ENCODE measurements at places on chromosomes 6 and 20.

- DNase-seq = no peak
These were observed 45.3 kb upstream of the FAM50B start for GRCh38 chr6:3803627-3804468.

DNA sequence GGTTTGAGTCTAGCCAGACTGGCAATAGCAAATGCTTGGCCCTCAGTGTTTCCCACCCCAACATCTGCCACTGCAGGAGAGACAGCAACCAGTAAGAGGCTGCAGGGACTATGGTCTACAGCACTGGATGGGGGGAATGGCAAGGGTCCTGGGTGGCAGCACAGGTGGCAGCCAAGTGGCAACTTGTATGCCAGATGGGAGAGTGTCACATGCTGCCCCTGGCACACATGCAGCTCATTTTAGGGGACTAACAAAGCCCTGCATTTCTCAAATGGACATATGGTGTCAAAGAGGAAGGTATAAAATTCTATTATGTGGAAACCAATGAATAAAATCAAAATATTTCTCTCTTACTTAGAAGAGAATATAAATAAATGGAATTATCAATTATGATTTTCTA is 298.7 kb upstream of the MARCKS start:
- no peak for DNase-seq

DNA sequence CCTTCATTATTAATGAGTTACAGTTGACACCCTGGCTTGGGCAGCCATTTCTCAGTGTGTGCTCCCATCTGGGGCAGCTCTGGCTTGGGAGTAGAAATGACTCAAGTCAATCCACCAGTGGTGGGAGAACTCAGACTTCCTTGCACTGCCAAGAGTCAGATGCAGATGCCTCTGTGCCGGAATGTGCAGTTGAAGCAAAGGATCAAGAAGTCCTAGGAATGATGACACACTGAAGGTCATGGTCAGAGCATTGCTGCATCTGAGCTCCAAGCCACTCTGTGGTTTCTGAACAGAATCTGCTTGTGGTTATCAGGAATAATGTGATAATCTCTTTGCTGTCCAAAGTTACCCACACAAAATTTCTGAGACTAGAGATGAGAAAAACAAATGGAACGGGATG is 19.5 kb upstream of the PAX1 start:
- DNase-seq = no peak

- DNase-seq = no peak
These were observed 2.4 kb downstream of the OSER1 start for GRCh38 chr20:44208165-44208564.

- no peak for DNase-seq
These were observed 26.4 kb upstream of the ADGRG6 start for GRCh38 chr6:142275236-142276006.

- DNase-seq = no peak
These were observed 23.6 kb upstream of the EDN1 start for GRCh38 chr6:12266571-12266970.

DNA sequence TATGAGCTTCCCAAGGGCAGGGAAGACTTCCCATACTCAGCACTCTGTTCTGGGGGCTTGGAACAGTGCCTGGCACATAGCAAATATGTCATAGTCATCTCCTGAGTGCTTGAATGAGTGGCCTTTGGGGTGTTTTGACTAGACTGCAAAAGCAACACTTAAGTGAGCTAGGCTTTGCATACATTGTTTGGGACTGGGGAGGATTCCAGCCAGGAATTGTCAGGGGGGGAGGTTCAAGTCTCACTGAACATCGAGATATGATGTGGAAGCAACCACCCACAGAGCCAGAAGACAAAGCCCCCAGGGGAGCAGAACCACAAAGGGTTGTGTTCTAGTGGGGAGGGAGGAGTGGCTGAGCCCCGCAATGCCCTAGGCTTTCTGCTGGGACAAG is 98.4 kb downstream of the SYCP2 start:
- DNase-seq = no peak

GRCh38 chr6:108914235-108915022 is 66.2 kb downstream of the ARMC2 start:
- peak; percentile 55 for DNase-seq

GRCh38 chr6:111013144-111013915 is 31.5 kb downstream of the RPF2 start:
- DNase-seq = no peak

DNA sequence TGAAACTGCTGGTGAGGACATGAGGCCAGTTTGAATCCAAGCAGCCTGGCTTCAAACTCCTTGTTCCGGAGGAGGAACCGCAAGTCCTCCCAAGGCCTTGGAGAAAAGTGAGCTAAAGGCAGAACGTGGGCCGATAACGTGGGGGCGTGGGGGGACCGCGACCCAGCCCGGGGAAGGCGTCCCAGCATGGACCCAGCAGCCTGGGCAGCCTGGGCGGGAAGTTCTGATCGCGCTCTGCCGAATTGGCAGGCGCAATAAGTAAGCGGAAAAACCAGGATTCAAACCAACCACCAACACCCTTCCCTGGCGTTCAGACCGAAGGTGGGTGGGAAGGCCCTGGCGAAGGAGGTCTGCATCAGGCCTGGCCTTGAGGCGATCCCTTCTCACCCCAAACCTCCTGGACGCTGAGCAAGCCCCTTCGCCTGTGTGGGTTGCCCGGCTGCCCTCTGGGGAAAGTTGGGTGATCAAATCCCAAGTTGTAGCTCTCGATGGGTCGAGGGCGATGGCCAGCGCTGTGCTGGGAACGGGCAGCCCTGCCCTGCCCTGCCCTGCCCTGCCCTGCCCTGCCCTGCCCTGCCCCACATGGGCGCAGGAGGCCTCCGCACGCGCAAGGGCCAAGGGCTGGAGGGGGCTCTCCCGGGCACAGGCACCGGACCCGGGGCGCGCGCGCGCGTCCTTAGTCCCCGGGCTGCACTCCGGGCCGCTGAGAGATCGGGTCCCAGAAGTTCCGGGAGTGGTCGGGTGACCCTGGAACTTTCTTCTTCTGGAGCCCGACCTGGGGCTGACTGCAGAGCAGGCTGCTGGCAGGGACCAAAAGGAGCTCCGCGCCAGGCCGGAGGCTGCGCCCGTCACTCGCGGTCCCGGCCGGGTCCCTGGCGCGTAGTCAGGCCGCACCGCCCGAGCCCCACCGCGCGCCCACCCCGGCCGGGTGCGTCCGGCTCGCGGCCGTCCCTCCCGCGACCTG is 637 bp upstream of the SLC22A3 start:
- DNase-seq = no peak

DNA sequence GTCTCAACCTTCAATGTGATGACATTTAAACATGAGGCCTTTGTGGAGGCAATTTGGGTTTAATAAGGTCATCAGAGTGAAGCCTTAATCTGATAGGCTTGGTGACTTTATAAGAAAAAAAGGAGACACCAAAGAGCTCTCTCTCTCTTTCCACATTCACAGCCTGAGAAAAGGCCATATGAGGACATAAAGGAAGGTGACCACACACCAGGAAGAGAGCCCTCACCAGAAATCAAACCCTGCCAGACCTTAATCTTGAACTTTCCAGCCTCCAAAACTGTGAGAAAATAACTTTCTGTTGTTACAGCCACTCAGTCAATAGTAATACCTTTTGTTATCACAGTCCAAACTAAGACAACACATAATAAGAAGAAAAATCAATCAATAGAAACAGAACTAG is 47.7 kb downstream of the COL12A1 start:
- DNase-seq = no peak

GRCh38 chr6:164142322-164142721 is 727.8 kb downstream of the QKI start:
- DNase-seq = no peak

DNA sequence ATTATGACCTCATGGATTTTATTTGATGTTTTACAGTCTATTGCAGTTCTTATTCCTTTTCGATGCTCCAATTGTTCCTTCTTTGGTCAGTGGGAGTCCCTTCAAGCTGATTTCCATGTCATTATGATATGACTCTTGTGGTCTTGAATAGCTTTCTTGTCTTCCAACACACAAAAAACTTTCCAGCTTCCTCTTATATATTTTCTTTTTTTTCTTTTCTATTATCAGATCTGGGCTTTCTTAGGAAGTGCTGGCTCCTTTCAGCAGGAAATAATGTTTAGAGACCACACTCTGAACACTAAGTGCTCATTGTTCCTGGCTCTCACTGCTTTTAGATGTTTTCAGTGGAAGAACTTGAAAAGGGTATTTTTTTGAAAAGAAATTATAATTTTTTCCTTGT is 3.1 kb upstream of the SLC17A1 start:
- no peak for DNase-seq

DNA sequence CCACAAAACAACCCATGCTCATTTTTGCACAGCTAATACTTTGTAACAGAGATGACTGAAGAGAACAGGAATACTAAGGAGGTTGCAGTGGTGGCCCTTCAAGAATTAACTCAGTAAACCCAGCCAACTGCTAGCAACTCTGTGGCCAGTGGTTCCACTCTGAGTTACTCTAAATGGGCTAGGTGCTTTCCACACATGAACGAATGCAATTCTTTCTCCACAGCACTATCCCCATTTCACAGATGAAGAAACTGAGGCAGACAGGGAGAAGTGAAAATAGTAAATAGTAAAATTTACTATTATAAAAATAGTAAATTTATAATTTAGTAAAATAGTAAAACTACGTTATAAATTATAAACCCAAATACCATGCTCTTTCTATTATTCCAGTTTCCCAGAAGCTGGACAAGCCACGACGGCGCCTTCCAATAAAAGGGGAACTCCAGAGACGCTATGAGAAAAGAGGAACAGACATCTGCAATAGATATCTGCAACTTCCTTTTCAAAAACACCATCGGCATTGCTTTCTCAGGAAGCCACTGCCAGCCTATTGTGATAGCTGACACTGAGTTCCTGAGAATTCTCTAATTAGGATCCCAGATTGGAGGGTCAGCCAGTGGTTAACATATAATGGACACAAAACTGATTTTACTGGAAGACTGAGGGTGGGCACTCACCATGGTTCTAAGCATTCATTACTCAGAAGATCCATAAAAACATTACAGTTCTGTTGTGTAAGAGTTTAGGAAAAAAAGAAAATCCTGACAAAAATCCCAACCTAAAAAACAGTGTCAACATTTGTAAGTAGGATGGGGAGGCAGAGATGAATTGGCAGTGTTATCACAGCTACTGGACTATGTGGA is 16.2 kb downstream of the FKBP1A start:
- no peak for DNase-seq

- no peak for DNase-seq
These were observed 68.6 kb upstream of the FOXP4 start for GRCh38 chr6:41477572-41477971.

DNA sequence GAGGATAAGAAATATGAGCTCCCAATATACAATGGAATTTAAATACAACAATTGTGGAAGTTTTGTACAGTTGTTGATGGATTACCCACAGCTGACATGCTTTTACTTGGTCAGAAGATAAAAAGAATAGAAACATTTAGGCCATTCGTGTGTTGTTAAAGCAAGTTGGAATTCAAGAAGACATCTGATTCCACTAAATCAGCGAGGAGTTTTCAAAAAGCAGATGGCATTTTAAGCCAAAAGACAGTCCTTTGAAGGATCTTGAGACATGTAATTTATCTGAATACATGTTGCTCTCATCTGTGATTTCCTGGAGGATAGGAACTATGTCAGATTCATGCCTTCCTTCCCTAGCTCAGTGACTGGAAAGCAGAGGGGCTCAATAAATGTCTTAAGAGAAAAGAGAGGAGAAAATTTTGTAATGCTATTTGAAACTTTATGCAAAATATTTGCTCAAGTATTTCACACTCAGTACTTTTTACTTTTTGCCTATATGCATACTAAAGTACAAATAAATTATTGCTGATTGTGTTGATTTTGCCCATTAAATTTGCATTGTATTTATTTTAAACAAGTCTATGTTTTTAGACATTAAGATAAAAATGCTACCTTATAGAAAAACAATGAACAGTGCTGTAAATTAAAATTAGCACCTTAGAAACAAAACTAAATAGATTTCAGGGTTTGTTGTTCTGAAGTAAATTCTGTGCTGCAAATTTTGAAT is 733.8 kb upstream of the FLRT3 start:
- no peak for DNase-seq

- DNase-seq = no peak
These were observed 595 bp downstream of the HAO1 start for GRCh38 chr20:7939663-7940062.

GRCh38 chr20:32848846-32849245 is 9.9 kb upstream of the EFCAB8 start:
- DNase-seq = no peak

DNA sequence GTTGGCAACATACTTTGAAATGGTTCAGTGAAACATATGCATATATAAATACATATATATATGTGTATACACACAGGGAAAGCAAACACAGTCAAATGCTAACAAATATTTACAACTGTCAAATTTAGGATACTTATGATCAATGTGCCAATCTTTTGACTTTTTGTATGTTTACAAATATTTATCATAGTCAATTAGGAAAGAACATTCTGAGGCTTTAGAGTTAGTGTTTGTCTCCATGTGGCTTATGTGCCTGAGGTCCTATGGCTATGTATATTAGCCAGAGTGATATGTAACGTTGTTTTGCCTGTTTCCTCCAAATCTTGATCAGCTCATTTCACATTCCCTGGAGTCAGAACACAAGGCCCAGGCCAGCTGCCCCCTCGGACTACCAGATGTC is 126.5 kb upstream of the MAN1A1 start:
- DNase-seq = no peak

DNA sequence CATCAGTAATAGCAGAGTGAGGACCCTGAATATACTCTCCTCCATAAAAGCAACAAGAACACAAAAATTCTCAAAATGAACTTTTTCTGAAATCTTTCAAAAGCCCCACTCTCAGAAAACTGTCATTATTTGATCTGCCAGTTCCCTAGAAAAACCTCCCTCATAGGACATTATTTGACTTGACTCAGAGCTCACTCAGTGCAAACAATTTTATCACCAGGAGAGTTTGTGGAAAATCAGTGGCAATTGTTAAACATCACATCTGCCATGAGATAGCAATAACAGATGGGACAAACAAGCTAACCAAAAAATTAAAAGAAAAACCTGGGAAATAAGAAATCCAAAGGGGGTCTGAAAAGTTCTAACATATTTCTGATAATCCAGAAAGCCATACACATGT is 100.0 kb downstream of the ATG5 start:
- DNase-seq = no peak

DNA sequence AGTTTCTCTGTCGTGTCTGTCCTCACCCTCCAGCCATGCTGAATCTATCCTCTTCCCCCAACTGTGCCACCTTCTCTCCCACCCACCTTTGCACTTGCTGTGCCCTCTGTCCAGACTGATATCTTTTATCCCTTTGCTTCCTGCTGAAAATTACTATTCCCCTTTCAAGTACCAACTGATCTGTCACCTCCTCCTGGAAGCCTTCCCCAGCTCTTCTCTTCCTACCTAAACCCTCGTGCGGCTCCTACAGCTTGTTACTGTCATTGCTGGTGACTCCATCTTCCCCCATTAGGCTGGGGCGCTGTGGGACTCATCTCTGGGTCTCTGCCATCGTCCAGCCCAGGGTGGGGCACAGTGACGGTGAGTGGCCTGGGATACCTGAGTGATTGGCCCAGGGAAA is 1.1 kb downstream of the BPIFB6 start:
- no peak for DNase-seq
